Stimulated activated CD4-positive, alpha-beta T cell treated with anti-CD3 and anti-CD28 coated beads, TNF-alpha, amount 100 ng/mL, for 1 hour (primary cell): ENCODE measurements at places on chromosomes 6 and 20.

GRCh38 chr20:64236137-64237088 lies 19.1 kb upstream of the PCMTD2 start:
- no peak for DNase-seq

DNA sequence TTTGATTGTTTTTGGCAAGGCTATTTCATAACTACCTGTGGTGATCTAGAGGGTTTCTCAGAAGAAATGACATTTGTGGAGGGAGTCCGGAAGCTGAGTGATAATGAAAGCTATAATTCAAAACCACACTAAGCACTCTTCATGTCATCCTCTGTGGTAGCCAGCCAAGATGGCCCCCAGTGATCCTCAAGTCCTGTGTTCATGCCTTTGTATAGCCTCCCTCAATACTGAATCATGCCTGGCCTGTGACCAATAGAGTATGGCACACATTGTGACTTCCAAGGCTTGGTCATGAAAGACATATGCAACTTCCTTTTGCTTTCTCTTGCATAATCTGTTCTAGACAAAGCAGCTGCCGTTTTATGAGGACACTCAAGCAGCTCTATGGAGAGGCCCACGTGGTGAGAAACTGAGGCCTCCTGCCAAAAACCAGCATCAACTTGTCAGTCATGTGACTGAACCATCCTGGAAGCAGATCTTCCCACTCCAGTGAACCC lies 12.8 kb upstream of the DNAAF9 start:
- DNase-seq, result no peak

DNA sequence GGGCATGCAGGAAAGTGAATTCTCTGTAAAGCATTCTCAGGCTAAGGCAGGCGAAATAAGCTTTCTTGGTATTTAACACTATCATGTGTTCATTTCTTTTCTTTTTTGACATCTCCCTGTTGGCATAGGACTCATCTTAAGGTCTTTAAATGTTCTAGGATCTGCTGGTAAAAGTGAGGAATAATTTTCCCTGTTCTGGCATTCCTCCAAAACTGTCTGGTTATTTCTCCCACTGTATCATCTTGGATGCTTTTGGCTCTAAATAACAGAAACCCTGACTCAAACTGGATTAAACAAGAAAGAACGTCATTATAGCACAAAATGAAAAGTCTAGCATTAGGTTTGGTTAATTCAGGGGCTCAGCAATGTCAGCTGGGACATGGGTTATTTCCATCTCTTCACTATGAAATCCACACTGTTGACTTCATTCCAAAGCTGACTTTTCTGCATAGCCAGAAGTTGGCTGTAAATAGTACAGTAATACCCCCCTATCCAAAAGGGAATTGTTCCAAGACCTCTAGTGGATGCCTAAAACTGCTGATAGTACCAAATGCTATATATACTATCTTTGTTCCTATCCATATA lies 37.9 kb upstream of the SNAP25 start:
- no peak for DNase-seq

DNA sequence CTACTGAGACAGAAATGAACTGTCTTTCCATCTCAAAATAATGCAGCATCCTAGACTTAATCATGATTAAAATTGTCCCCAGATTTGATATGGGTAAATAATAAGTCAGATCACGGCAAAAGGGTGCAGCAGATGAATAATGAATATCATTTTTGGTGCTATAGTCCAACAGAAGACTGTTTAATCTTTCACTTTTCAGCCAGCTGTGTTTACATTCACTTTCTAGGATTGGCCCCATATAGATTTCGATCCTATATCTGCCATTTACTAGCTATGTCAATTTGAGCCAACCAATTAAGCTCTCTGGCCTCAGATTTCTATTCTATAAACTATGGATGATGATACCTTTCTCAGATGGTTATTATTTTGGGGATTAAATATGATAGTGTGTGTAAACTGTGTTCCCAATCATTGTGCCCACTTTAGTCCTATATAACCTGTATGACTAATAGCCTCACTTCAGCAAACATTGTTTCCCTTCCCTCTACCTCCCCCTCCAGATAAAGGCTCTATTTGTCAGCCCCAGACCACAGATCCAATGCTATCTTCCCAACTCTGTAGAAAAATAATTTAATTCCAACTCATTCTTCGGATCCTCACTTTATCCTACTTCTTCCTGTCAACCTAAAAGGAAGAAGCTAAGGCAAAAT lies 53.6 kb upstream of the NT5E start:
- no peak for DNase-seq

GRCh38 chr6:118865100-118865391 lies 28.9 kb upstream of the ASF1A start:
- no peak for DNase-seq

DNA sequence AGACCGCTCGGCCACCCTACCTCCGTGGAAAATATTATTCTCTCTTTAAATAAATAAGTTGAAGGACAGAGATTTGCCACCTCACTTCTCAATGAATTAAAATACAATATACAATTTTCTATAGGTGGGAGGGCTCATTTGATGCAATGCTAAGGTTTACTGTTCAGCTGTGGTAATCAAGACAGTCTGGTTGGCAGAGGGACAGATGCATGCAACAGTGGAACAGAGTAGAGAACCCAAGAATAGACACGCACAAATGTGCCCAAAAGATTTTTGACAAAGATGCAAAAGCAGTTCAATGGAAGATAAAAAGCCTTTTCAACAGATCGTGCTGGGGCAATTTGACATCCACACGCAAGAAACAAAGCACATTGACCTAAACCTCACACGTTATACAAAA lies 145.2 kb downstream of the CEBPB start:
- DNase-seq, result no peak

DNA sequence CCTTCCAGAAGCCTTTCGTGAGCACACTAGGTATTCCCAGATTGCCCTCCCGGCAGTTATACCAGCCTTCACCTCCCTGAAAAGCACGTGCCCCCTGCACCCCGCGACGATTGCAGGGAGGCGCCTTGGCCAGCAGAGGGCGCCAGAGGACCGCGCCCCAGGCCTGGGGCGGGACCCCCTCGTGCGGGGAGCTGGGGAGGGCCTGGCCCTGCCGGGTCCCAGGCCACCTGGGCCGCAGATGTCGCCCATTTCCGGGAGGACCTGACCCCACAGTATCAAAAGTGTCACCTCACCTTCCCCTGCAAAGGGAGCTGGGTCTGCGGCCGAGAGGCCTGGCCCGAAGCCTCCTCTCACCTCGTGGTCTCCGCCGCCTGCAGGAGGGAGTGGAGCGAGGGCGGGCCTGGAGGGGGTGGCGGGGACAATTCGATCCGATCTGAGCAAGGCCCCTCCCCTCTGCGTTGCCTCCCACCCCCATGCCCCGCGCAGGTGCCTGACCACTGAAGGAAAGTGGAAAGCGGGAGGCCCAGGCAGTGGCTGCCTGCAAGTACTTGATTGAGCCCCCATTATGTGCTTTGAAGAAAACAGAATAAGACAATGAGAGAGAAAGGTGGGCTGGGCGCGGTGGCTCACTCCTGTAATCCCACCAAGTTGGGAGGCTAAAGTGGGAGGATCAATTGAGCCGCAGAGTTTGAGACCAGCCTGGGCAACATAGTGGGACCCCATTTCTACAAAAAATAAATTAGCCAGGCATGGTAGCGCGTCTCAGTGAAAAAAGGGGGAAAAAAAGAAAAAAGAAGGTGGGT lies 3.5 kb upstream of the SNAI1 start:
- peak; percentile 42 for DNase-seq
